NCI-H69 (cell line): ENCODE measurements at places on chromosomes 6 and 20.

DNA sequence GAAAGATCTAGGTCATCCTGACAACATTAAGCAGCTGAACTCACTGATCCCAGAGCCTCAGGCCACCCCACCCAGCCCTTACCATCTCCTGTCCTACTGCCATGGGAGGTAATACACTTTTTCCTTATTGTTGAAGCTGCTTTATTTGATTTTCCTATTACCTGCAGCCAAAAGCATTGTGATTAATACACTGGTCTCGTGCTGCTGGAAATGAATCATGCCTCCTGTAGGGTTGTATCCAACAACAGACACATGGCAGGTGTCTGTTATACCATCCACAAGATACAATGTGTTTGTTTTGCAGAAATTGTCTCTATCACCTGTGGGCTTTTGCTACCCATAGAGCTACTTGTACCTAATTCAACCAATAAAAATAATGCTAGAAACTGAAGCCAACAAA lies 34.2 kb downstream of the MYLIP start:
- DNase-seq: peak; percentile 73

GRCh38 chr20:52913650-52914387 lies 58.3 kb upstream of the TSHZ2 start:
- DNase-seq: no peak

DNA sequence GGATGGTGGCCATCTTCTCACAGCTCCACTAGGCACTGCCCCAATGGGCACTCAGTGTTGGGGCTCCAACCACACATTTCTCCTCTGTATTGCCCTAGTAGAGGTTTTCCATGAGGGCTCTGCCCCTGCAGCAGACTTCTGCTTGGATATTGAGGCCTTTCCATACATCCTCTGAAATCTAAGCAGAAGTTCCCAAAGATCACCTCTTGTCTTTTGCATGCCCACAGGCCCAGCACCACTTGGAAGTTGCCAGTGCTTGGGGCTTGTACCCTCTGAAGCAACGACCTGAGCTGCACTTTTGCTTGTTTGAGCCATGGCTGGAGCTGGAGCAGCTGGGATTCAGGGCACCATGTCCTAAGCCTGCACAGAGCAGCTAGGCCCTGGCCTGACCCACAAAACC lies 189.1 kb upstream of the EYS start:
- DNase-seq: no peak

- DNase-seq: no peak
These were observed 247.5 kb downstream of the TMEM242 start for GRCh38 chr6:157075549-157076450.

DNA sequence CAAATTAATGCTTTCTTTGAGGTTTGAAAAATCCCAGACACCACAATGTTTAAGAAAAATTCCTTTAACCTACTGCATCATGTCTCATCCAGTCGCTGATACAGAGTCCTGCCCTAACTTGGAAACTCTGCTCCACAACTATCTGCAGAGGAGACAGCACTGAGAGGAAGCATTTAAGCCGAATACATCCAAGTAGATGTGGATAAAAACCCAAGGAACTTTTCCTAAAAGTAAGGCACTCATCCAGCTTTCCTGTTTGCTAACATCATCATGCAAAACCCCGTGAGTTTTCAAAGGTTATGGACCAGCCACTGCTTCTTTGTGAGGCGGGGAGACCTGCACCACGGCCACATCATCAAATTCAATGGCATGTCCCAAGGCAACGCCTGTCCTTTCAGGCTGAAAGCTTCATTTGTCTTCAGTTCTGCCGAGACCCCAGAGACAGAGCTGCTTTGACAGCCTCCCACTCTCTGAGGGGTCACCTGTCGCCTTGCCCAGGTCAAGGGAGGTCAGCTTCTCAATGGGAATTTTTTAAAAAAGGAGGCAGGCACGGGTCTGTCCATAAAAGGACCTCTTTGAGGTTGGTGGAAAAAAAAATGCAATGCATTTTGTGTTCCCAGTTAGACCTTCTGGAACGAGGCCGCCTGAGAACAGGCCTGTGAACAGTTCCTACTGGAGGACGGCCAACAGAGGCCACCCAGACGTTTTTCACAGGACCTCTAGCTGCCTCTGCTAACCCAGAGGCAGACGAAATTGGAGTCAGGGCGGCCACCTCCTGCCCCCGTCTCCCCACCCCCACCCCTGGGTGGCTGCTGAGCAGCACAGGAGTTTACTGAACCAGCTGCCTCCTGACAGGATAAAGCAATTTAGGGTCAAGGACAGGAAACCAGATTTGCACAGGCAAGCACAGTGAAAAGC lies 142.5 kb upstream of the HDDC2 start:
- no peak for DNase-seq

DNA sequence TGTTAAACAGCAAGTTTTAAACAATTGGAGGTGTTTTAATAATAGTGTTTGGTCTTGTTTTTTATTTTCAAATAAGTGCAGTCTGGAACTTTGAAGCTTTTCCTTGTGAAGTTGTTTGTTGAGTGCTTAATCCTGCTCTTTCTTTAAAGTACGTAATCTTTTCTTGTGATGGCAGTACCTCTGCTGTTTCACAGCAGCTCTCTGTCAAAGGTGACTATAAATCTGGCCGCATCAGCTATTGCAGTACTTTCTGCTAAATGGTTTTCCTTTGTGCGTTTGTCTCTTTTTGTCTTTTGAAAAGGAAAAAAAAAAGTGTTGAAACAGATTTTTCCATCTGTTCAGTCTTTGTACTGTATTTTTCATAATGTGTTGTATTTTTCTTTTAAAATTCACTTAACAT lies 12.7 kb downstream of the STXBP5 start:
- DNase-seq: peak; percentile 85

- no peak for DNase-seq
These were observed 44.9 kb upstream of the CRISP1 start for GRCh38 chr6:49911252-49911651.

DNA sequence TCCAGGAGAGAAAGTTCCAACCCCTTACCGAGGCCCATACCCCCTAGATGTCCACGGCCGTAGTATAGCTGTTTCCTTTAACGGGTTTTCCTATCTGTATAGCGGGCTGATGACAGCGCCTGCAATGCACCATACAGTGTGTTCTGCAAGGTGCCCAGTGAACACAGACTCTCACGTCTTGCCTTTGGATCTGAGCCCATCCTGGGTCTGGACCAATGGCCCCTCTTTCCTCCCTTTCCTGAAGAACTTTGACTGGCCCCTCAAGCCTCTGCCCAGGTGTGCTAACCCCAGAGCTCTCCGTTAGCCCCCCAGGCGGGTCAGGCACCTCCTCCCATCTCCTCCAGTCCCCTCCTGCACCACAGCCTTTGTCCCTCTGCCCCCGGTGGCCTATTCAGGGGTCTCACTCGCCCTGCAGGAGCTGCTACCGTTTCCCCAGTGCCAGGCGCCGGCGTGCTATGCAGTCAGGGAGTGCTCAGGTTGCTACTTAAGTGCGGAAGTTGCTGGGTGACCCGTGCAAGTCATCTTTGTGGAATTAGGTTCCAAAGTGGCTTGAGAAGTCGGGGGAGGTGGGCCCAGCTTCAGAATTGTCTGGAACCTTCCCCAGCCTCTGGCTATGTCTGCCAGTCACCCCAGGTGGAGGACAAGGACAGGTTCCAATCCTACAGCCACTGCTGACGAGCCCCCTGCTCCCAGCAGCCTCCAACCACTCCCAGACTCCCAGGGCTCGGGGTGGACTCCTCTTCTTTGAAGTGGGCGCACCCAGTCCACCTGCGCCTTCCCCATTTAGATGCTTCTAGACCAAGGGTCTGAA lies 35.0 kb upstream of the ZBP1 start:
- DNase-seq: no peak

DNA sequence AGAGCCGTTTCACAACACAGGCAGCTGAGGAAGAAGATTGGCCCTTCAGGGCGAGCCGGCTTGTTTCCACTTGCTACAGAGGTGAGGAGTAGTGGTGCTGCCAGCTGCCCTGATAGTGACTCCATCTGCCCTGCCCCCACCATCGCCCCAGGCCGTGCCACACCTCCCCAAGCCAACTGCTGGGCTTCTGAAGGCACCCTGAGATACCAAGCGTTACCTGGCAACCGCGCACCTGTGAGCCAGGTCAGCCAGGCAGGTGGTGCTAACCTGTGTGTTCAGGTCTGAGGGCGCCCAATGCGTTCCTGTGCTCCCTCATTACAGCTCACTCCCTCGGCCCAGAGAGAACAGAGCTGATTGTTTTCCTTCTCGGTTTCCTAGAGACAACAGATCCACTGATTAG lies 299.1 kb upstream of the ID4 start:
- peak; percentile 100 for DNase-seq

- DNase-seq: no peak
These were observed 68.9 kb upstream of the SLC22A16 start for GRCh38 chr6:110545081-110545872.

GRCh38 chr6:136108361-136108945 lies 141.7 kb downstream of the MTFR2 start:
- no peak for DNase-seq

- DNase-seq: no peak
These were observed 54.5 kb upstream of the TULP4 start for GRCh38 chr6:158257781-158258180.

GRCh38 chr6:99790679-99791078 lies 184.0 kb downstream of the PRDM13 start:
- peak; percentile 25 for DNase-seq

DNA sequence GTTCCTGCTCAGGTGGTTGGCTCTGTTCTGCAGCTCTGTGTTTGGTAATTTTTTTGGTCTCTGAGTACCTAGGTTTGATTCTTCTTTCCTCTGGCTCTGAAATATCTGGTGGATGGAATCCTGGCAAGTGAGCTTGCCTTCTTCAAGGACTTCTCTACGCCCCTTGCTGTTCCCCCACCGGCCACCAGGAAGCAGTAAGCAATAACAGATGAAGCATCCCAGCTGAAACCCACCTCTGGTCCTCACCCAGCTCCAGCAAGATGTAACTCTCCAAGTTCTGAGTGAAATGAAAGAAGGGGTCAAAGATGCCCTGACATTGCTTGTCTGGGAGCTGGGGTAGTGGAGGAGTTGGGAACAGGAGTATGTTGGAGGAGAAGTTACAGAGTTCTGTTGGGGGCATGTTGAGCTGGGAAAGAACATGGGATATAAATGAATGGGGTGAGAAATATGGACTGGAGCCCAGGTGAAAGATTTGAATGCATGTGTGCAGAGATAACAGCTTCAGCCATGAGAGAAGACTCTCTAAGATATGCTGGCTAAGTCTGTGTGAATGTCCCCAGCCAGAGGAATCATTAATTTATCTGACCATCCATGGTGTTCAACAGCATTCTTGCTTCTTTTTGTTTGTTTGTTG lies 51.3 kb upstream of the GLP1R start:
- DNase-seq: peak; percentile 10

DNA sequence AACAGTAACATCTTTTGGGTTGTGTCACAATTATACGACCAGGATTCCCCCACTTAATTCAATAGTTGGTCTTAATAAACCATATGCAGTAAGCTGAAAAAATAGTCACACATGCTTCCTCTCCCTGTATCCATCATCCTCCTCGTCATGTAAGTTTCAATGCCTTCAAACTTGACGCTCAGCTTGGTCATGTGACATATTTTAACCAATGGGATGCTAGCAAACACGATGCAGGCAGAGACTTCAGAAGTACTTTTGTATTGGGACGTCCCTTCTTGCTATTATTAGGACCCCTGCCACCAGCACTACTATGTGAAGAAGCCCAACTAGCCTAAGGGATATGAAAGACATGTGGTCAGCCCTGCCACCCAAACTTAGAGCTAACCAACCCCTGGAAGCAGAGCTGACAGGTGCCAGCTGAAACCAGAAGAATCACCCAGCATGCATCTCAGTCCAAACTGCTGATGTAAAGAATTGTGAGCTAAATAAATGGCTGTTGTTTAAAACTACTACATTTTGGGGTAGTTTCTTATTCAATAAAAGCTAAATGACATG lies 49.3 kb downstream of the CGA start:
- DNase-seq: no peak

GRCh38 chr20:44135012-44135412 lies 52.0 kb downstream of the JPH2 start:
- no peak for DNase-seq

- peak; percentile 84 for DNase-seq
These were observed 26.7 kb downstream of the IYD start for GRCh38 chr6:150395388-150396009.

DNA sequence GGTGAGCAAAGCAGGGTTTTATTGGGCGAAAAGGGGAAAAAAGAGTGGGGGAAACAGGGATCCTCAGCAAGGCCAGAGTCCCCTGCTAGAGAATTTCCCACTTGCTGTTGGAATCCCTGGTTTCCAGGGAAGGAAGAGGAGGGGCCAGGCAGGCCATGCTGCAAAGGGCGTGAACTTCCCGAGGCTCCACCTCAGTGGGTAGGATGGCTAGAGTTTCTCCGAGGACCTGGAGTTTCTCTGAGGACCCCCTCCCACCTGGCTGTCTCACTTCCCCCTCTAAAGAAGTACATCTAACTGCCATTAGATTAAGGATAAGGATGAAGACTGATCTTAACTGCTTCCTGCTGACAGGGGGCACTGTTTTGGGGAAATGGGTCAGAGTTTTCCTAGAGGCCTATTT lies 1239.3 kb upstream of the GJE1 start:
- DNase-seq: no peak

DNA sequence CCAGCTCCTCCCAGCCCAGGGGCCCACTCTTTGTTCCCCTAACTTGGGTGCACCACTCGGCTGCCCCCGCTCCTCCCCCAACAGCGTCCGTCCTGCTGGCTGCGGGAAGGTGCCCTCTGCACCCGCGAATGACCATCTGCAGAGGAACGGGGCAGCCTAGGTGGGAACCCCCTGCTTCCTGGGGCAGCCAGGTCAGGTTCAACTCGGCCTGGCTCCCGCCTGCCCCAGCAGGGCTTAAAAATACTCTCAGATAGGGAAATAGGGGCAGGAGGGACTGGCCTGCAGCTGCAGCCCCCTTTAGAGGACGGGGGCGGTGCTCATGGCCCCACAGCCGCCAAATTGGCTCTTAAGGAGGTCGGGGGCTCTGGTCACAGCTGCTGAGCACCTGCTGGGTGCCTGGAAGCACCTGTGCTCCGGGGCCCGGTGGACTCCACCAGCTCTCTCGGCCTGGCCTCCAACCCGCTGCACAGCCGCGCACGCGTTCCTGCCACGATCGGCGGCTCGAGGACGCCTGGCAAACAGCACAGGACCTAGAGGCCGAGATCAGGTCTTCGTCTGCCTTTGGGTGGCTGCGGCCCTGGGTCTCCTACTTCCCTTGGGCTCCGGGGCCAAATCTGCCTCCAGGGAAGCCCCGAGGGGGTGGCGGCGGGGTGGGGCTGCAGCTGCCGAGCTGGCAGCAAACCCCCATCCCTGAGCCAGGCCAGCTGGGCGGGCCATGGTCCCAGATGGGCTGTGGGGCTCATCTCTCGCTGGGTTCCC lies 700 bp upstream of the LAMA5 start:
- DNase-seq: peak; percentile 64

GRCh38 chr20:47111576-47111975 lies 216.9 kb downstream of the EYA2 start:
- DNase-seq: no peak

- no peak for DNase-seq
These were observed 58.5 kb downstream of the SCAF8 start for GRCh38 chr6:154791556-154792317.

DNA sequence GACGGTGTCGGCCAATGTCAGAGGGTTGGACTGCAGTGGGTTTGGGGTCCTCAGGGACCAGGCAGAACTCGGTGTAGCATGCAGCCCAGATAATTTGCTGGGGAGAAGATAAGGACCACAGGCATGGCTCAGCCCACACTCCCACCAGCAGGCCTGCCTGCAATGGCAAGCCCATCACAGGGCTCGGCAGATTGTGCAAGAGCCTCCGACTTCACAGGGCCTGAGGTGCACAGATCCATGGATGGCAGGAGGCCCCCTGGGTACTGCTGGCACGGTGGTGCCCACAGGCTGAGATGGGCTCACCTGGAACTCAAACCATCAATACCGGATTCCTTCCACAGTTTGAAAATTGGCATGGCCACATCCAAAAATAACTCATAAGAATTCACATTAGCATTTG lies 180.3 kb downstream of the TTLL2 start:
- DNase-seq: no peak
